ENCODE measurements at places on chromosomes 2 and 18.

DNA sequence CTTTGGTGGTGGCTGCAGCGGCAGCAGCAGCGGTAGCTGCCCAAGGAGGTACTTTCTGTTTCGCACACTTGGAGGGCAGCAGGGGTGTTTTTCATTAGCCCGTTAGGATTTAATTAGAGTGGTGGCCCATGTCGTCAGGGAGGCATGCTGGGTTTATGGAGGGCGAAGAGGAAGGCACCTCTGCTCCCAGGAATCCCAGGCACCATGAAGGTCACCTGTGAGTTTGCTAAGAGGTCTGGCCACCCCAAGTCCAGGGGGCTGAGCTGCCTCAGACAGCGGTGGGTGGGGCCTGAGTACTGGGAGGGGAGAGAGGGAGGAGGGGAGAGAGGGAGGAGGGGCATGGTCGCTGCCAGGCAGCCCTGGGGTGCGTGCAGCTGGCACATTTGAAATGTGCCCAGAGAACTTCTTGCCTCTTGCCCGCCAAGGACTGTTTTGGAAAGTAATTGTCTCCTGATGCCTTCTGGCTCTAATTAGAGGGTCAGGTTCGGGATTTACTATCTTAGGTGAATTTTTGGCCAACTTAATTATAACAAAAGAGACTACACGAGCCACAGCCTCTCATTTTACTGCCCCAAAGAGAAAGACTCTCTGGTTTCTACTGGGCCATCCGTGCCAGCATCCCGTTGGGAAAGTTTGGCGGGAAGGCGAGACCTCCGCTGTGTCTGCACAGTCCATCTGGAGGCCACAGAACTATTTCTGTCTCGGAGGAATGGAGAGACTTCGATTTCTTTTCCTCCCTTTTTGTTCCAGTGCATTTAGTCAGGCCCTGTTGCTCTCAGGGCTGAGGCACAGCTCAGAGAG, 62.0 kb downstream of the GLI2 start:
- no peak for DNase-seq

DNA sequence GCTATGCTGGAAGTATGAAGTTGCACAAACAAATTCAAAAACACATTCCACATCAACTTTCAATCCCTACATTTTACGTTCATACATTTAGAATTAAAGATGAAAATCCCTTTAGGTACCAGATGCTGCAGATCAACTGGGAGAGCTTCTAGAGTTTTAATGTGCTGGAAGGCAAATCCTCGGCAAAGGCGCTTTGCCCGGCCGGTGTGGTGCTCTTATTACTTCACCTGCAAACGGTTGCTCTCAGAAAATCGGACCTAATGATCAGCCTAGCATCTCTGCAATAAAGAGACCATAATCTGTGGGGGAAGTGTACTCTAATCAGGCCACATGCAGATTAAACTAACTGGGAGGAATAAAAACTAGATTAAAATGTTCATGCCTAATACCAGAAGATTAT, 513.8 kb downstream of the ZEB2 start:
- no peak for DNase-seq

DNA sequence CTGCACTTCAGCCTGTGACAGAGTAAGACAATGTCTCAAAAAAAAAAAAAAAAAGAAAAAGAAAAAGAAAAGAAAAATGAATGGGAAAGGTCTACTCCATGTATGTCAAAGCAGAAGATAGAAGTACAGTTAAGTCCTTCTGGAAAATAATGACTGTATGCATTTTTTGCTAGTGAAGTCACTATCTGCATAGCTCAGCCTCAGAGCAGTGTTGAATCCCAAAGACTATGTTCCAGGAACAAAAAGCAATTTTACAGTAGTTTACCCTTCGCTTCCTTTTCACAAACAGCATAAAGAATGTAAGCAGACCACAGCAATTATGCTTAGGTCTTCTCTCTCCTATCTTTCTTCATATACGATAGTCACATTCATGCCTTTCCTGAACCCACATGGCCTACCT, 497.4 kb downstream of the CMPK2 start:
- DNase-seq = no peak

DNA sequence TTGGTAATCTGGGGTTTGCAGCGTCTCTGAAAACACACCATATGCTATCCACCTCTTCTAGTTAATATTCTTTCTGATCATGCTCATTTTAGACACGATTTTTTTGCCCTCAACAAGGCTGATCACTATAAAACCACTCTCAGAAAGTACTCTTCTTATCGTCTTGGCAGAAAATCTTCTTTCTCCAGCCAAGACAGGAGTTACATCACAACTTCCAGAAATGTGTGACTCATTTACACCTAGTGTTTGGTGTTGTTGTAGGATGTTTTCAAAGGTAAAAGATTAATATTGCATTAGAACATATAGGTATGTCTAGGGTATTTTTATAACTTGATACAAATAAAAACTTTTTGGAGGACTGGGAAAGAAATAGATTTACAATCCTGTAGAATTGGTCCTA, 138.5 kb upstream of the NETO1 start:
- DNase-seq = no peak

- no peak for DNase-seq
Observed at GRCh38 chr2:225402210-225402776, 2.8 kb downstream of the NYAP2 start.

DNA sequence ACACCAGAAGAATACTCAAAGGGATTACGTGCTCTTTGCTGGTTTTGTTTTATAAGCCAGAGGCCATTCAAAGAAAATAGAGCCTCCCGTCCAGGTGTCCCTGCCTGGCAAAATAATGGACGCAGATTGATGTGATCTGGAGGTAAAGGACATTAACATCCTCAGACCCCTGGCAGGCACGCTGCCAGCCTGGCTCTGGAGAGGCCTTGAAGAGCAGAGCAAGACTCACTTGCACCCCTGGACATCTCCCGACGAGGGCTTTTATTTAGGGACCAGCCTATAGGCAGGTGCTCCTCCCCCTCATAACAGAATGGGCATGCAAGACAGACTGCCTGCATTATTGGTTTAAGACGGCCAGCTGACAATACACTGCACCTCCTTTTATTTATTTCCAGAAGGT, 291.3 kb downstream of the BCL11A start:
- no peak for DNase-seq

DNA sequence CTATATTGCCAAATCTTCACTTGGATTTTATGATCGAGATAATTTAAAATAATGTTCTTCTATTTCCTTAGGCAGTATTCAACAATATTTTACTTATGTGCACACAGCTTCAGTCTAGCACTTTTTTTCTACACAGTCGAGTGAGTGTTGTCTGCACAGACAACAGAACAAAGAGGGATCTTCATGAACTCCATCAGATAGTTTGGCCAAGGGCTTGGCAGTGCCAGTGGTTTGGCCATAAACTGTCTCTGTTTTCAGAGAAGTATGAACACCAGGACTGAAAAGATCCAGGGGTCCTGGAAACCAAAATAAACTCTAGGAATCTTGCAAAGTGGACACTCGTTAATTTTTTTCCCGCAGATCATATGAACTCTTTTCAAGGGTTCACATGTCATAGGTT, 547.3 kb downstream of the PLCL1 start:
- no peak for DNase-seq
